Frontal cortex (tissue), 4 donors: ENCODE measurements at places on chromosomes 13 and 19.

- no peak for DNase-seq
These were observed 269.1 kb downstream of the NDFIP2 start for GRCh38 chr13:79749984-79750551.

GRCh38 chr13:80242728-80243427 lies 98.0 kb downstream of the SPRY2 start:
- DNase-seq: no peak

DNA sequence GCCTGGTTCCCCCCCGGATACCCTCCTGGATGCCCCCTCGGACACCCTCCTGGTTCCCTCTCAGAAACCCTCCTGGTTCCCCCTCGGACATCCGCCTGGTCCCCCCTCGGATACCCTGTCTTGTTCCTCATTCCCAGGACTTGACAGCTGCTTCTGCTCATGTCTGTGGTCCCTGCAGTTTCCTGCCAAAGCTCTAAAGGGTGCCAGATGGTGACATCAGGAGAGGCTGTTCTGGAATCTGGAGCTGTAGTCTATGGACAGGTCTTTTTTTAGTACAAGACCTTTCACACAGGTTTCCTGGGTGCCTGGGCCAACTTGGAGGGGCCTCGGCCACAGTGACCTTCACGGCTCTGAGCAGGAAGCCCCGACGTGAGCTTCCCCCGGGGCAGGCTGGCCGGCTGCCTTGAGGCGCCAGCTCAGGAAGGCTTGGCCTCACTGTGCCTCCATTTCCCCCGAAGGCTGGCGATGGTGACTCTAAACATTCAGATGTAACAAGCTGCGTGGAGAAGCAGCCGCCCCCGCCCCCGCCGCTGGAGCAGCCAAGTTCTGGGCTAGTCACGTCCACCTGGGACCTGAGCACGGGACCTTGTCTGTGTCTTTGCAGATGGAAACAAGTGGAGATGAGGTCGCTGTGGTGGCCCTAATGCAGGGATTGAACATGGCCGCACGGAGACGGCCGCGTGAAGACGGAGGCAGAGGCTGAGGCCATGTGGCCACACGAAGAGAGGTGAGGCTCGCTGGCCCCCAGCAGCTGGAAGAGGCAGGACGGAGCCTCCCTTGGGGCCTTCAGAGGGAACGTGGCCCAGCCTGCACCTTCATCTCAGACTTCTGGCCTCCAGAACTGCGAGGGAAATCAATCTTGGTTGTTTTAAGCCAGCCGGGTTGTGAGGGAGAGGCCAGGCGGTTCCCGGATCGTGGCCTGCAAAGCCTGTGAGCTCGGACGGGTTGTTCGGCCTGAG lies 12.7 kb downstream of the SGTA start:
- no peak for DNase-seq

DNA sequence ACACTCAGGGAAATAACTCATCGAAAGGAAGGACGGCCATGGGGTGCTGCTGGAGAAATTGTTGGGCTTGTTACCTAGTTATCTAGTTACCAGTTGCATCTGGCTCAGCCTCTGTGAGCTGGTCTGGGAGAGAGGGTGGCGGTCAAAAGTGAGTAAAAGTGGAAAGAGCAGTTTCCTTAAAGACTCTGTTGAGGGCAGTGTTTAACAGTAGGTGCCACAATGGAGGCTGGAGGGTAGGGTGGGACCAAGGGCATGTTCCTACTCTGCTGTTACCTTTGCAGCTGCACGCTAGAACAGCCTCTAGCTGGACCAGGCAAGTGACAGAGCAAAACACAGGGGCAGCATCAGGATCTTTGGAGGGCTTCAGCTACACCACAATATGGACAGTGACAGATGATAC lies 228.8 kb upstream of the STARD13 start:
- DNase-seq: no peak

DNA sequence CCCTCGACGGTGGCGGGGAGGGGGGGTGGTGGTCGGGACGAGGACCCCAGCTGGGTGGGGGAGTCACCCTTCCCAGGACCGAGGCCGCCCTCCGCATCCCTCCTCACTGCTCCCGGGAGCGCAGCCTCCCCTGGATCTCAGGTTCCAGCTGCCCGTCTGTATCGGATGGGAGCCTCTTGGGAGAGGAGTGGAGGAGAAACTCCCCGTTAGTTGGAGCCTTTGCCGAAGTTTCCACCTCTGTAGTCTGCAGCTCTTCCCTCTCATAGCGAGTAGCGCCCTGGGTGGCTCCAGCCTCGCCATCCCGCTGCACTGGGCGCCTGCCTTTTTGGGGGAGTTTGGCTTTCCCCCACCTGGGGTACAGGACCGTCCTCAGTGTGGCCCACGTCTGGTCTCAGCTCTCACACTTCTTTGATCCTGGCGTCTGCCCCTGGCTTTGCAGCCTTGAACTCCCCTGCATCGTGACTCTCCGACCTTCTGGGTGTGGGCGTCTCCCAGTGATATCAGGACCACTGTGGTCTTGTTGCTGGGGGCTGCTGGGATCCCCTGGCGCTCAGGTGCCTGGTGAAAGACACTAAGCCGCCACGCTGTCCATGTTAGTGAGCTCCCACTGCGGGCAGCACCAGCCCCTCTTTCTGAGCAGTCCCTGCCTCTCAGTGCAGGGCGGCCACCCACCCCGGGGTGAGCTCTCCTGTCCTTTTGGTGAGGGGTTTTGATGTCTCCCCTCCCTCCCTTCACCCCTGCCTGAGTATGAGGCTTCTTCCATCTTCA lies 1.1 kb downstream of the CNOT3 start:
- no peak for DNase-seq

DNA sequence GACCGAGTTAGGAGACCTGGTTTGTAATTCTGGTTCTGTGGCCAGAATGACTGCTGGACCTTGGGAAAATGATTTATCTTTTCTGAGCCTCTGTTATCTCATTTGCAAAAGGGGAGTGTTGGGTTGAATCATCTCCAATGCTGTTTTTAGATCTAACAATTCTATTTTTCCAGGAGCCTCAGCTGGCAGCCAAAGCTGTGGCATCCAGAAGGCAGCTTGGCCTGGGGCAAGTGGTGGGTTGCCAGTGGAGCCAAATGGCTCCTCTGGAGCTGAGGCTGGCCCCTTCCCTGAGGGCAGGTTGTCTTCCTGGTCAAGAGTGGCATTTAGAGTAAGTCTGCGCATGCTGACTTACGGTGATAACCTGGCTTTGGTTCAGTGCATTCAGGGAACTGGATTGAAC lies 21.3 kb downstream of the B3GLCT start:
- DNase-seq: no peak

GRCh38 chr19:56170261-56170660 lies 5.5 kb upstream of the GALP start:
- no peak for DNase-seq

- no peak for DNase-seq
These were observed 6.9 kb upstream of the PLEKHF1 start for GRCh38 chr19:29658221-29658991.

- no peak for DNase-seq
These were observed 18.9 kb upstream of the ZNF14 start for GRCh38 chr19:19751846-19752245.

DNA sequence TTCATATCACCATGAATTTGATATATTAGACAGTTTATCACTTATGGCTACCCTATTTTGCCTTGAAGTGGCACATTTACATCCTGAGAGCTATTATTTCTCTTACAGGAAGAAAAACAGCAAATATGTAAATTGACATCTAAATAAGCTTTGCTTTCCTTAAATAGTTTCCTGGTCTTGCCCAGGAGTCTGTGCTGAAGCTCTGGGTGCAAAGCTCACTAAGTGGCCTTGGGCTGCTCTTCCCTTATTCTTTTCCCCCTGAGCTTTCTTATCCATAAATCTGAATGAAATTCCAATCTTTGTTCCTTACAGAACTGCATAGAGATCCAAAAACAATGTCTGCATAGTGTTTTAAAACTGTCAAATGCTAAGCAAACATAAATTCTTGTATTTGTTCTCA lies 56.3 kb downstream of the TNFSF13B start:
- no peak for DNase-seq

- DNase-seq: no peak
These were observed 15.5 kb downstream of the PGLS start for GRCh38 chr19:17526922-17527321.

- DNase-seq: no peak
These were observed 121.1 kb upstream of the MYO16 start for GRCh38 chr13:108508263-108508662.

- DNase-seq: no peak
These were observed 4.3 kb downstream of the ERCC1 start for GRCh38 chr19:45419396-45419795.

DNA sequence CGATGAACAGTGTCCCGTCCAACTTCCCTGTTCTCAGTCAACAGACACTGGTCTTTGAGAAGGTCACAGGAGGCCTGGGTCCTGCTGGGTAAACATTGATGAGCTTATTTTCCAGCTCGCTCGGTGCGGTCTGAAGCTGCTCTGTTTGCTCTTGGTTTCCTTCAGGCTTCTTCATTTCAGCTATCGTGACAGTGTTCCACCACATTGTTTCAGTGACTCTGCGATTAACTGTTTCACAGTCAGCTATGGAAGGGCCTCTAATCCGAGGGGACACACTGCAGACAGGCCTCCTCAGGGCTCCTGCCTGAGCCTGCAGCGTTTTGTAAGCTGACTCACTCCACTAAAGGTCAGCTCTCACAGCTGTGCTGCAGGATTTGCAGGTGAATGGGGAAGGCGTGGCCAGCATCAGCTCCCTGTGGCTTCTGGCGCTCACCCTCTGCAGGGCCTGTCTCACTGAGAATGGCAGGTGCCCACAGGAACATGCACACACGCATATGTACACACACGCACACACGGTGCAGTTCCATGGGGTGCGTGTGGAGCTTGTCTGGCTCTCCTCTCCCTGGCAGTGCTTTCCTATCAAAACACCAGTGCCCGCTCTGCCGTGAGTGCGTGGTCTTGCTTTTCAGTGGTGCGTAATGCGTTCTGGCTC lies 62.9 kb upstream of the MCF2L start:
- no peak for DNase-seq

- no peak for DNase-seq
These were observed 129.4 kb downstream of the SPRY2 start for GRCh38 chr13:80211566-80211965.

- DNase-seq: no peak
These were observed 2.2 kb downstream of the PDE4C start for GRCh38 chr19:18223860-18224524.

- DNase-seq: no peak
These were observed 156.9 kb downstream of the DLEU7 start for GRCh38 chr13:50686551-50686950.

DNA sequence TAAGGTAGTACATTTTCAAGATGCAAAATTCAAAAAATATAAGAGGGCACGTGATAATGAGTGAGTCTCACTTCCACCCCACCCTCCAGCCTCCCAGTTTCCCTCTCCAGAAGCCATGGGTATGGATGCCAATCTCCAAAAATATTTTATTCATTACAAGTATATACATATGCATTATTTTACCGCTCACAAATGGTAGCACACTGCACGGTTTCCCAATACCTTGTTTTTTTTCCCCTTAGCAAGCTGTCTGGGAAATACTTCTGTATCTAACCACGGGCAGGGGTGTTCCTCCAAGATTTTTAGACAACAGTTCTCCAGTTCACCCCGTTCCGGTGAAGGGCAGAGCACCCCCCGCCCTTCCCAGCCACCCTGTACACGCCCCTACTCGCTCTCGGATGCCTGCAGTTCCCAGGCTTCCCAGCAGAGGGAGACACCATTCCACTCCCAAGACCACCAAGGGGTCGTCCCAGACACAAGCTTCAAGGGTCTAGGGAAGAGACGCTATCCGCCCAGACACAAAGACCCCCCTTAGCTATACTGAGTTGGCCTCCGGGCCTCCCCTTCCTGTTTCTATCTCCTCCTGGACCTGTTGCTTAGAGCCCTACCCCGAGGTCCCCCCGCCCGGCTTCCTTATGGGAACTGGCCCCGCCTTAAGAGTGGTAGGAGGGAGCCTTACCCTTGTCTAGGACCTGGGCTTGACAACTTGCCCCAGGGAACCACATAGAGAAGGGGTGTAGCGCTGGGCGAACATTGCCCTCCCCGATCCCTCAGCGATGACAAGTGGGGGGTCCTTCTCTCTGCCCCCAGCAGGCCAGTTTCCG lies 1.1 kb upstream of the FXYD3 start:
- peak; percentile 81 for DNase-seq

DNA sequence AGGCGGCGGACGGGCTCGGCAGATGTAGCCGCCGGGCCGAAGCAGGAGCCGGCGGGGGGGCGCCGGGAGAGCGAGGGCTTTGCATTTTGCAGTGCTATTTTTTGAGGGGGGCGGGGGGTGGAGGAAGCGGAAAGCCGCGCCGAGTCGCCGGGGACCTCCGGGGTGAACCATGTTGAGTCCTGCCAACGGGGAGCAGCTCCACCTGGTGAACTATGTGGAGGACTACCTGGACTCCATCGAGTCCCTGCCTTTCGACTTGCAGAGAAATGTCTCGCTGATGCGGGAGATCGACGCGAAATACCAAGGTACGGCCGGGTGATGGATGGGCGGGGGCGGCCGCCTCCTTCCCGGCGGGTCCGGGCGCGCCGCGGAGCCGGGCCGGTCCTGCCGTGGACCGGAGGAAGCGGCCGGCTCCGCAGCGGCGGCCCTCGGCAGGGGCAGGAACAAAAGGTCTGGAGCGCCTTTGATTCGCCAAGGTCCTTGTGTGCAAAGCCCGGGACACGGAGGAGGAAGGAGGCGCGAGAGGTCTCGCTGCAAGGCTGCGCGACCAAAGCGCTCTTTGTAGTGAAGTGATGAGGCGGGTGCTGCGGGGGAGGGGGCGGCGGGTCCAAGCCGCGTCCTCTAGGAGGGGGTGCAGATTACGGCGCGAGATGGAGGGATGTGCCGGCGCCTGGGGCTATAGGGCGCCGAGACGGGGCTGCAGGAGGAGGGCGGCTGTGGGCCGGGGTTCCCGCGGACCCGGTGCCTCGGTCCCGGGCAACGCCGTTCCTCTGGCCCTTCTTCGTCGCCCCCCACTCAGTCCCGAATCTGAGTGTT lies 689 bp downstream of the ING1 start:
- no peak for DNase-seq
